ENCODE measurements at places on chromosomes 6 and 20. TPM values are rescaled to one million over a fixed set of nuclear protein-coding genes. Genes with fewer than 3 reads are reported as not detected.

The OTOR gene
- polyA plus RNA-seq, result not detected

The FUT9 gene
- not detected for polyA plus RNA-seq

The ZNF165 gene
- polyA plus RNA-seq, result 0.41 TPM

The ATP6V1G2 gene
- 2.8 TPM for polyA plus RNA-seq

The TRIM10 gene
- not detected for polyA plus RNA-seq

The SPAG4 gene
- polyA plus RNA-seq, result 20.9 TPM

The MYH7B gene
- 0.49 TPM for polyA plus RNA-seq

The COL11A2 gene
- 0.31 TPM for polyA plus RNA-seq

The RIPOR2 gene
- 3.3 TPM for polyA plus RNA-seq

The ZBP1 gene
- not detected for polyA plus RNA-seq

The ID4 gene
- 29.1 TPM for polyA plus RNA-seq

The HSPA1L gene
- 0.85 TPM for polyA plus RNA-seq

The TBC1D22B gene
- 8.3 TPM for polyA plus RNA-seq

The NMBR gene
- polyA plus RNA-seq, result not detected

The AHI1 gene
- 19.5 TPM for polyA plus RNA-seq

The EBF4 gene
- not detected for polyA plus RNA-seq

The CD24 gene
- polyA plus RNA-seq, result 0.82 TPM

The GGTLC1 gene
- polyA plus RNA-seq, result not detected

The CALHM5 gene
- polyA plus RNA-seq, result 0.51 TPM

The JAG1 gene
- polyA plus RNA-seq, result 0.98 TPM
